ENCODE measurements at places on chromosomes 5 and 9. TPM values are rescaled to one million over a fixed set of nuclear protein-coding genes. Genes with fewer than 3 reads are reported as not detected.

DNA sequence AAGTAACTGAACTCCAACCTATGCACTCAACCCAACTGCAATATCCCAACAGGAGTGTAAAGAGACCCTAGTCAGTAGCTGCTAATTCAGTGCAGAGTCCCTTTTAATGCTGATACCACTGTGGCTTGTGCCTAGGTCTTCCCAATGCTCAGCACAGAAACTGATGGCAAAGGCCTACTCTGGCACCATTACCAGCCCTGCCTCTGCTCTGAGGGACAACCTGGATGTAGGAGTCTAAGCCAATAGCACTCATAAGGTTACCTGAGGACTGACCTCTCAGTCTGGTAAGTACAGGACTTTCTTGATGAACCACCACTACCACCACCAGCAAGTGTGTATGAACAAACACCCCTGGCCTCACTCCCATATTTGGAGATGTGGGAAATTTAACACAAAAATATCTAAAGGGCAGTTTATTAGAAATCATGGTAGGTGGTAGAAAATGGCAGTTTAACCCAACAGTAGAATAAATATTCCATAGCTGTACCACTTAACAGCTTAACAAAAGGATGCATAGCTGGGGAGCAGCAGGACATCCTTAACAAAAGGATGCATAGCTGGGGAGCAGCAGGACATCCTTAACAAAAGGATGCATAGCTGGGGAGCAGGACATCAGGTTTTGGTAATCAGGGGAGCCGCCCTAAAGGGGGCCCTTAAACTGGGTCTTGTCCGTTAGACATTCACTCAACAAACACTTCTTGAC, 11.0 kb upstream of the DNAJA1 start:
- DNase-seq = no peak
- H3K36me3 ChIP-seq = no peaks in the 10 kb centered on the region
- H3K4me1 ChIP-seq = no peaks in the 10 kb centered on the region
- H3K27me3 ChIP-seq = no peaks in the 10 kb centered on the region

DNA sequence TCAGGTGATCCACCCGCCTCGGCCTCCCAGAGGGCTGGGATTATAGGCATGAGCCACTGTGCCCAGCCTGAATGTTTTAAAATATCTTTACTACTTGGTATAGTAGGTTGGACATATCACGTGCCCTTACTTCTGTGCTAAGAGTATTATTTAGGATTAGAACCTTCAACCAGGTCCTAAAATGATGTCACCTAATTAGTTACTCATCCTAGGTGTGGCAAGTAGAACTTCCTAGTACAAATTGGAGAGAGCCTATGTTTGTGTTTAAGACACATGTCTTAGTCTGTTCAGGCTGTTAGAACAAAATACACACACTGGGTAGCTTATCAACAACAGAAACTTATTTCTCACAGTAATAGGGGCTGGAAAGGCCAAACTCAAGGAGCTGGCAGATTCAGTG, 51.5 kb downstream of the ZFAND5 start:
- no peaks in the 10 kb centered on the region for H3K4me1 ChIP-seq
- H3K27ac ChIP-seq = peak overlapping the region; percentile 79
- H3K36me3 ChIP-seq = no peaks in the 10 kb centered on the region
- H3K4me3 ChIP-seq = no peak overlapping the region
- DNase-seq = no peak

- H3K27ac ChIP-seq = peak overlapping the region; percentile 65
- no peak overlapping the region for H3K4me3 ChIP-seq
- peak; percentile 97 for DNase-seq
- H3K36me3 ChIP-seq = peaks cover 11% of the 10 kb centered on the region
- H3K27me3 ChIP-seq = no peaks in the 10 kb centered on the region
These were observed 51.9 kb downstream of the NIPAL4 start for GRCh38 chr5:157511651-157512644.

DNA sequence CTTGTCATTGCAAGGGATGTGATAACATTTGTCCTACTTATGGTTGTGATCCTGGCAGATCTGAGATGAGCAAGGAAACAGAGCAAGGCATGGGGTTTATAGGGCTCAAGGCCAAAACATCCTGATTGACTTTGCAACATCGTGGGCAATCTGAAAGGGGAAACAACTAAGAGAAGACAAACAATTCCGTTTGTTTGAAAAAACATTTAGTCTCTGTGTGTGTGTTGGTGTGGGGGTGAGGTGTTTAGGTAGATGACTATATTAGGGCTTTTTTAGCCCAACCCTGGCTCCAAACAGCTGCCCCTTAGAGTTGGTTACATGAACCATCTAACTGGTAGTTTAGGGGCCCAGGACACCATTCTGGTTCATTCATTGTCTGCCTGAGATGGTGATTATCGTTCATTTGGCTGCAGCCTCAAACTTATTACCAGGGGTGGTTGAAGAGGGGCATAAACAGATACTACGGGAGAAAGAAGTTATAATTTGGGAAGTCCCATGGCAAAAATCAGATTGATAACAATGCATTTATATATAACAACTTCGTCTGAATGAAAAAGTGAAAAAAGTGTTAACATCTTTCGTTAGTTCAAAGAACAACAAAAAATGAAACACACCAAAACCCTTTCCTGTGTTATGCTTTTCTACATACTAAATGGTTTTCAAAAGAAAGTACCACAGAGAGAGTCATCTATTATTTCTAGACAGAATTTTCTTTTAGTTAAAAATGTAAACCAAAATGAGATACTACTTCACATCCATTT, 5.7 kb downstream of the FYB1 start:
- DNase-seq = no peak
- H3K4me1 ChIP-seq = no peaks in the 10 kb centered on the region
- H3K27me3 ChIP-seq = no peaks in the 10 kb centered on the region
- no peak overlapping the region for H3K27ac ChIP-seq
- H3K4me3 ChIP-seq = no peak overlapping the region
- H3K36me3 ChIP-seq = no peaks in the 10 kb centered on the region

GRCh38 chr9:134658378-134658955, 16.9 kb downstream of the COL5A1 start:
- H3K27ac ChIP-seq = no peak overlapping the region
- DNase-seq = no peak
- H3K36me3 ChIP-seq = no peaks in the 10 kb centered on the region
- no peaks in the 10 kb centered on the region for H3K27me3 ChIP-seq

DNA sequence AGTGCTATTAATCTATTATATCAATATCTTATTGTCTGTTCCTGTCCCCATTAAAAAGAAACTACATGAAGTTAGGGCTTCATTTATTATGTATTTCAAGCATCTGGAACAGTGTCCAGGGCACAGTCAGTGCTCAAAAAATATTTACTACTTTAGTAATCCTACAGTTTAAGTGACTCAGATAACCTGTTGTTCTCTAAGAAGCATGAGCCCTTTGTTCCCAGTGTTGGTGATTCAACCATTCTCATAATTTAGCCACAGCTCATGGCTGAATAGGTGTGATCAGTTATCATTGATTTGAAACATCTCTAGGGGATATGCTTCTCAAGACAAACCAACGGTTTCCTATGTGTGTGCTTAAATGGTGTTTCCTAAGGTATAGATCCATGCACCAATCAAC, 292.7 kb downstream of the TMEM167A start:
- H3K4me3 ChIP-seq = no peak overlapping the region
- no peaks in the 10 kb centered on the region for H3K36me3 ChIP-seq
- no peak for DNase-seq
- H3K27me3 ChIP-seq = no peaks in the 10 kb centered on the region
- no peak overlapping the region for H3K27ac ChIP-seq

DNA sequence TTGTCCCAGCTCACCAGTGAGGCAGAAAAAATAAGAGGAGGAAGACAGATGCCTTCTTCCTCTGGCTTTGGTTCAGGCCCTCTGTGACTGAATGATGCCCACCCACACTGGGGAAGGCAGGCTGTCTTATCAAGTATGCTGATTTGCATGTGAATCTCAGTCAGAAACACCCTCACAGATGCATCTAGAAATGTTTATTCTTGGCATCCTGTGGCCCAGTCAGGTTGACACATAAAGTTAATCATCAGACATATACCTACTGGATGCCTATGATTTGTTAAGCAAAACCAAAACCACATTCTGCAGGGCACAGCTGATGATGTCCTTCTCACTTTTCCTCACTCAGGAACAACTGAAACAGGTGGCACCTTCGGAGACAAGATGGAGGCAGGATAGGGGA, 243.4 kb upstream of the KCNN2 start:
- no peak overlapping the region for H3K27ac ChIP-seq
- DNase-seq = no peak
- H3K36me3 ChIP-seq = no peaks in the 10 kb centered on the region
- H3K4me3 ChIP-seq = no peak overlapping the region
- no peaks in the 10 kb centered on the region for H3K4me1 ChIP-seq
- H3K27me3 ChIP-seq = no peaks in the 10 kb centered on the region

GRCh38 chr9:117247266-117247665, 167.6 kb downstream of the ASTN2 start:
- H3K4me1 ChIP-seq = no peaks in the 10 kb centered on the region
- no peaks in the 10 kb centered on the region for H3K36me3 ChIP-seq
- H3K27ac ChIP-seq = no peak overlapping the region
- no peaks in the 10 kb centered on the region for H3K27me3 ChIP-seq
- no peak overlapping the region for H3K4me3 ChIP-seq
- DNase-seq = no peak

GRCh38 chr5:58871648-58872242, 288.9 kb downstream of the RAB3C start:
- no peak for DNase-seq
- no peaks in the 10 kb centered on the region for H3K36me3 ChIP-seq
- H3K27me3 ChIP-seq = no peaks in the 10 kb centered on the region
- H3K27ac ChIP-seq = no peak overlapping the region

GRCh38 chr5:106962464-106963230, 708.1 kb downstream of the EFNA5 start:
- H3K27me3 ChIP-seq = no peaks in the 10 kb centered on the region
- H3K4me1 ChIP-seq = no peaks in the 10 kb centered on the region
- H3K4me3 ChIP-seq = no peak overlapping the region
- no peaks in the 10 kb centered on the region for H3K36me3 ChIP-seq

- H3K4me3 ChIP-seq = no peak overlapping the region
- DNase-seq = no peak
- no peaks in the 10 kb centered on the region for H3K4me1 ChIP-seq
- H3K27ac ChIP-seq = no peak overlapping the region
- peaks cover 32% of the 10 kb centered on the region for H3K36me3 ChIP-seq
- no peaks in the 10 kb centered on the region for H3K27me3 ChIP-seq
These were observed 8.3 kb downstream of the C1QTNF3 start for GRCh38 chr5:34034534-34035327.

DNA sequence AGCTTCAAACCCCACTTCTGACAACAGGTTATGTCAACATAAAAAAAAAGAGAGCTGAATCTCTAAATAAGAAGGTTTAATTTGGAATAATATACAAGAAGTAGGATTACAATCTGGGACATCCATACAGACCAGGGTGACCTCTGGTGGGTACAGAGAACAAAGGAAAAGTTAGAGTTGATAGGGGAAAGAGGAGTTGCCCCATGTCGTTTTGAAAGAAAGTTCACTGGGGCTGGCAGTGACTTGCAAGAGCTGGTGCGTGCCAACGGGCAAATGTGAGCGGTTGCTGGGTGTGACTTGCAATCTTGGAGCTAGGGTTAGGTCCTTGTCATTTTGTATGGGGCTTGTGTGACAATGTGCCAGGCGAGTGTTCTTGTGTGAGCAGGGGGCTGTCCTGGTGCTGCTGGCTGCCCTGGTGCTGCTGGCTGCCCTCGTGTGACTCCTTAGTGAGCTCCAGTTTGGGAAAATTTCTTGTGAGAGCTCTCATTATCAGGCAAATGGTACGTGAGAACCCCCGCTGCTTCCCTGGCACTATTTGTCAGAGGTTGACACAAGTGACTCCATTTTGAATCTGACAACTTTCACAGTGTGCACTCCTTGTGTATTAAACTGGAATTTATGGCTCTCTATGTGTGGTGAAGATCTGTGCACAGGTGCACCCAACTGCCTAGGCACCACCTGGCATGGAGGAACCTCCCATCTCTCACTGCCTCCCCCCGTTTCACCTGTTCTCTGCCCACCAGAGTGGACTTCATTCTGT, 69.8 kb downstream of the UBE2QL1 start:
- no peak overlapping the region for H3K27ac ChIP-seq
- H3K36me3 ChIP-seq = no peaks in the 10 kb centered on the region
- no peaks in the 10 kb centered on the region for H3K27me3 ChIP-seq
- no peak overlapping the region for H3K4me3 ChIP-seq

GRCh38 chr5:54344653-54345052, 34.3 kb upstream of the ARL15 start:
- H3K36me3 ChIP-seq = no peaks in the 10 kb centered on the region
- no peaks in the 10 kb centered on the region for H3K4me1 ChIP-seq
- no peak overlapping the region for H3K4me3 ChIP-seq
- no peak for DNase-seq

GRCh38 chr5:41921166-41921565, 3.9 kb upstream of the FBXO4 start:
- H3K27me3 ChIP-seq = no peaks in the 10 kb centered on the region
- peaks cover 7% of the 10 kb centered on the region for H3K4me1 ChIP-seq
- H3K27ac ChIP-seq = no peak overlapping the region
- H3K4me3 ChIP-seq = no peak overlapping the region

GRCh38 chr9:132042324-132042723, 37.3 kb downstream of the MED27 start:
- no peak overlapping the region for H3K27ac ChIP-seq
- no peak for DNase-seq
- H3K36me3 ChIP-seq = no peaks in the 10 kb centered on the region
- H3K27me3 ChIP-seq = no peaks in the 10 kb centered on the region
- no peak overlapping the region for H3K4me3 ChIP-seq
- H3K4me1 ChIP-seq = no peaks in the 10 kb centered on the region

DNA sequence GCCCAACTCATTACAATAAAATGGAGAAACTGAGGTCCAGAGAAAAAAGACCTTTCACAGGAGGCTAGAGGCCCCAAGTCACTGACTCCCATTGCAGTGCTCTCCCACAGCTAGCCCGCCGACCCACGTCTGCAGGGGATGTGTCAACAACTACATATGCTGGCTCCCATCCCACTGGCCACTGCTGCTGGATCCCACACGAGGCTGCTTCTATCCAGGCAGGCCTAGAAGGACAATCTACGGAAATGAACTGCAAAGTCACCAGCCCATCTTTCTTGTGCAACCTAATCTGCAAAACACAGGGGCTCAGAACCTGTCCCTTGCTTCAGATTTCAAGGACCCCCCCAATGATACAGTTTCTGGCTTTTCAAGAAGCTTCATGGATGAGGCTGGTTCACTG, 24.0 kb downstream of the RAPGEF1 start:
- H3K4me1 ChIP-seq = no peaks in the 10 kb centered on the region
- no peak for DNase-seq
- H3K4me3 ChIP-seq = no peak overlapping the region
- H3K27ac ChIP-seq = no peak overlapping the region
- peaks cover 4% of the 10 kb centered on the region for H3K36me3 ChIP-seq

- no peaks in the 10 kb centered on the region for H3K36me3 ChIP-seq
- H3K27me3 ChIP-seq = peaks cover 36% of the 10 kb centered on the region
- no peak overlapping the region for H3K4me3 ChIP-seq
- H3K27ac ChIP-seq = no peak overlapping the region
These were observed 2.1 kb downstream of the BRINP1 start for GRCh38 chr9:119366909-119367682.

Gene ABCA1
- 82.0 TPM for total RNA-seq

All from tibial nerve (tissue), 4 donors.